ENCODE measurements at places on chromosomes 5 and 9. TPM values are rescaled to one million over a fixed set of nuclear protein-coding genes. Genes with fewer than 3 reads are reported as not detected.

Gene KIF24
- total RNA-seq, result 0.56 TPM

Gene NR5A1
- not detected for total RNA-seq

Gene C9orf152
- total RNA-seq, result 0.56 TPM

Gene C9orf50
- total RNA-seq, result not detected

Gene TAF11L5
- total RNA-seq, result not detected

Gene SLCO6A1
- total RNA-seq, result not detected

Gene LCNL1
- total RNA-seq, result not detected

Gene PTGES
- 2.2 TPM for total RNA-seq

DNA sequence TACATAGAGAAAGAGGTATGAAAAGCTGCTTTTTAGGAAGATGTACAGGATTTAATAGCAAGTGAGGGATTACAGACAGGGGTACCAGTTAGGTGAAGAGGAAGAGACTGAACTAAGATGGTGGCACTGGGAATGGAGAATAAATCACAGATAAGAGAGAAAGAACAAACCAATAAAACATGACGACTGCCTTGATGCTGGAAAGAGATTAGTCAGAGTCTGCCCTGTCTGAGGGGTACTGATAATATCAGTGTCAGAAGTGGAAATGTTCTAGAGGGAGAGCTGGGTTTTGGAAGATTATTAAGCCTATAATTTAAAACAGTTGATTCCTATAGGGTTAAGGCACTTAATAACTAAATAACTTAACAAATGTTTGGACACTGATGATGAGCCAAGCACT is 77.7 kb downstream of the NR2F1 start:
- DNase-seq, result no peak

DNA sequence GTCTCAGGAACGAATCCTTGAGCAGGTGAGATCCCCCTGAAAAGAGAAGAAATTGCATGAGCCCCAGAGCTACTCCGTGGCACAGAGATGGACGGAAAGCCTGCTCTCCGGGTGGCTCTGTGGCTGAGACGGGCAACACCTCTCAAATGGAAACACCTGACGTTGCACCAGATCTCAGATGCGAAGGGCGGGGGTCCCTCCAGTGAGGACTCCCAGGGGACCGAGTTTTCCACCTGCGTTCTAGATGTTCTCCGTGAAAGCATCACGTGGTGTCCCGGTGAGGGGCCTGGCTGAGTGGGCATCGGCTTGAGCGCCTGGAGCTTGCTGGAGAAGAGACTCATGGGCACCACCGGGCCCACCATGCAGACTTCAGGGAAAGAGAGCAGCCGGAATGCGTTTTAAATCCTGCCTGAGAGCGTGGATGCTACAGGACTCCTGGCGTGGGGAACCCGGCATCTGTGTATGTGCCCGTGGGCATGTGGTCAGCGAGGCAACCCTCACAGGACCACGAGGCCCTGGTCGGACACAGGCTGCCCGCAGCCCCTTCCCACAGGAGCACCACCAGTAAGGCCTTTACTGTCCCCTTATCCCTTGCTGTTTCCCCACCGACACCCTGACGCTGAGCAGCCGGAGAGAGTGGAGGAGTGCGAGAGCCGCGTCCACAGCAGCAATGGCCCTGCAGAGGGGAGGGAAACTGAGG is 378.4 kb upstream of the IRX4 start:
- DNase-seq, result no peak

DNA sequence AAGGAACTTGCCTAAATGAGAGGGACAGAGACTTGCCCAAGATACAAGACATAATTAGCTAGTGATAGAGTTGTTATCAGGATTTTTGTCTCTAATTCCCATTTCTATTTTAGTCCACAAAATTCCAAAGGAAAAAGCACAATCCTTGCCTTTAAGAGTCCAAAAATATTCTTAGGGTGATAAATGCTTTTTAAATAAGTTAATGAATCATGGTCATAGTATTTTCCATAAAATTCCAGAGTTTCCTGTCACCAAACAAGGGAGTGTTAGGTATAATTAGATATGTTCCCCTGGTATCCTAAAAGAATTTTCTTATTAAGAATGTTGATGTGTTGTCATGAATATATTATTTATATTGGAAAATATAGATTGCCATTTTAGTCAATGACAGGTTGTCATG is 21.8 kb upstream of the CEP72 start:
- DNase-seq, result no peak

- DNase-seq, result no peak
Measured at GRCh38 chr5:32692036-32692746, 18.9 kb upstream of the NPR3 start.

- DNase-seq, result no peak
Measured at GRCh38 chr5:167699432-167699831, 592.0 kb upstream of the WWC1 start.

- no peak for DNase-seq
Measured at GRCh38 chr9:134758949-134759607, 117.5 kb downstream of the COL5A1 start.

- DNase-seq, result no peak
Measured at GRCh38 chr5:71663191-71663969, 55.7 kb upstream of the CARTPT start.

DNA sequence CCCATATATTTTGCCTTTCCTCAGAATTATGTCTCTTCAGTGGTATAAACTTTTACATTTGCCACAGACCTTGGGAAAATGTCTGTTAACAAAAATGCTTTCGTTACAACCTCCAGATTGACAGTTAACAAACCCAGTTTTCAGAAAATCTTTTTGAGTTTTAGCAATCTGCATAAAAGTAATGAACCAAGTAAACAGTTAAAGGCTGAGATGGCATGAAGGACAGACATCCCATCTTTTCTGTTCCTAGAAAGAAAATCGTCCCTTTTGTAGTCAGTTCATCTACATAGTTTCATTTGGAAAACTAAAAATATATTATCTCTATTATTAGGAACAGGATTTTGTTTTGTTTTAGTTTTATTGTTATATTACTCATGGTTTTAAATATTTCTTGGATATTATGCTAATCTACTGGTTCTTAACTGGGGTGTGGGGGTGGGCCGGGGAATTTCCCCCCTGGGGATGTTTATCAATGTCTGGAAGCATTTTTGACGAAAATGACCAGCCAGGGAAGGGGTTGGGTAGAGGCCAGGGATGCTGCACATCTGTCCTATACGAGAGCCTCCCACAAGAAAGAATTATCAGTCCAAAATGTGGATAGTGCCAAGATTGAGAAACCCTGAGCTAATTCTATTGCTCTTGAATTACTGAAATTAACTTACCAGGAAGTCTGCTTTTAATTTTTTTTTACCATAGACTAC is 11.9 kb downstream of the FYB1 start:
- no peak for DNase-seq

- no peak for DNase-seq
Measured at GRCh38 chr5:107376546-107377276, 294.0 kb downstream of the EFNA5 start.

DNA sequence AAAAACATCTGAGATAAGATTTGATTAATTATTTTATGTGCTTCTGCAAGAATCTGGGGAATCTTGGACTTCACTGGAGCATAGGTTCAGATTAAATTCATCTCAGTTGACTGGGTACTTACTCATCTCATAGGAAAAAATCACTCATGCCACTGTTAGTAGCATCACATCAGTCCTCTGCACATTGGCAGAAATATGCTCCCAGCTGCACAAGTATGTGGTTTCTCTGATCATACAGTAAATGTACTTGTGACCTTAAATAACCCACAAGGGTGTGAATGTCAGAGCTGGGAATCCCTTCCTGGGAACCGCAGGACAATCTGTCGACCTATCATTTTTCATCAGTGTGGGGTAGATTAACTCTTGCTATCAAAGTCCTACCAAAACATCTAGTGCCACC is 203.7 kb upstream of the SLC24A2 start:
- no peak for DNase-seq

DNA sequence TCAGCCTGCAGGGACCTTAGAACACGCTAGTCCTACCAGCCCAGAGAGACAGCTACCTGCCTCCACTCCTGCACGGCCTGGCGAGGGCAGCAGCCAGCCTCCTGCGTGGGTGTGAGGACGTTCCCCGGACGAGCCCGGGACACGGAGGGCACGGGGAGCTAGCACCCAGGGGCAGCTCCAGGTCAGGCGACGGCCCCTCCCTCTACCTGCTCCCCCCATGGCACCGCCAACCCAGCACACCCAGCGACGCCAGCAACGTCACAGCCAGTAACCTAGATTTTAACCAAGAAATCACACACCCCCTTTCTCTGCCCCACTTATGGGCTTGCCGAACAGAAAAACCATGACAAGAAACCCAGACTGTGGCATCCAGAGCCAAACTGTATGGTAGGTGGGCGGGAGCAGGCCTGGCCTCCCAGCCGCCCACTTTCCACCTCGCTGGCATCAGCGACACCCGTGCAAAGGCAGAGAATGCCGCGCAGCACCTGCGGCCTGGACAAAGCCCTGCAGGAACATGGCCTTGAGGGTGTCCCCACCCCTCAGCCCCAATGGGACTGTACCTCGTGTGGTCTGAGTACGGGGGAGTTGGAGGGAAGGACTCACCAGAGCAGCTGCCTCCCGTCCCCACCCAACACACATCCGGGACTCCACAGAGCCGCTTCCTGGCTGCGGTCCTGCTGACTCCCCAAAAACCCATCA is 47.9 kb downstream of the NACC2 start:
- DNase-seq, result no peak

DNA sequence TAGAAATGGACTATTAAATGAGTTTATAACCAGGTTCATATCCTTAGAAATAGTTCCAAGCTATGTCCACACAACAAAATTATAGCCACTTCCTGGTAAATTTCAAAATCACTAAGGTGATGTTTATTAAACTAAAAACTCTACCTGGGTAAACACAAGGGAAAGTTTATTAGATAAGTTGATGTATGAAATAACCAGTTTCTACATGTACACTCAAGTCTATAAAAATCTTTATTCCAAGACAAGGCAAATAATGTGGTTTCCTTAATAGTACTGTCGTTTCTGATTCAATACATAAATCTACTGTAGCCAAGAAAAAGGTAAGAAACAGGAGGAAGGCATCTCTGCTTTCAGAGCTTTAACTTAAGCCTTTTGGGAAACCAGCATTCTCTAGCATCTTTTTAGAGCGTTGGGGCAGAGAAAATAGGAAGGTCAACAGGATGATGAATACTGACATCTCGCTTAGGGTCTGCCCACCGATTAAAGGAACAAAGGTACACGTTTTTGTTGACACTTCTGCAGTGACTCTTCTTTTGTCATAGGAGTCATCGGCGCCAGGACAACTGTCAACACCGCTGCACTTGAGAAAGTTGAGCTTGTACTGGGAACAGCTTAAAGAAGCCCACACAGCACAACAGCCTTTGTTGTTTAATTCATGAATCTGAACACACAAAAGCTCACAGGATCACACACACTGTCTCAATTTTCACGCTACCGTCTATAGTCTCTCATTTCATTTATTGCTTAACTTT is 513.6 kb downstream of the SLCO4C1 start:
- no peak for DNase-seq

DNA sequence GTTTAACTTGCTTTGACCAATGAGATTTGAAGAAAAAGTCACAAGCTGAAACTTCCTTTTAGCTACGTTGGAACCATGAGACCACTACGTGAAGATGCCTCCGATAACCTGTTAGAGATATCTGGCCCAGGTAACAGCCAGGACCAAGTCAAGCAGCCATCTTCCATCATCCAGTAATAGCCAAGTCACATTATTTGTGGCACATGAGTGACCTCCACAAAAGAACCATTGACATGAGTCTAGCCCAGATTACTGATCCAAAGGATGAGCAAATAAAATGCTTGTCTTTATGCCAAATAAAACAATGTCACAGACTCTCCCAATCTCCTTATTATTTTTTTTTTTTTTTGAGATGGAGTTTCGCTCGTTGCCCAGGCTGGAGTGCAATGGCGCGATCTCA is 1.6 kb downstream of the DEPDC1B start:
- no peak for DNase-seq

- DNase-seq, result no peak
Measured at GRCh38 chr5:178387856-178388190, 155.2 kb upstream of the PHYKPL start.

DNA sequence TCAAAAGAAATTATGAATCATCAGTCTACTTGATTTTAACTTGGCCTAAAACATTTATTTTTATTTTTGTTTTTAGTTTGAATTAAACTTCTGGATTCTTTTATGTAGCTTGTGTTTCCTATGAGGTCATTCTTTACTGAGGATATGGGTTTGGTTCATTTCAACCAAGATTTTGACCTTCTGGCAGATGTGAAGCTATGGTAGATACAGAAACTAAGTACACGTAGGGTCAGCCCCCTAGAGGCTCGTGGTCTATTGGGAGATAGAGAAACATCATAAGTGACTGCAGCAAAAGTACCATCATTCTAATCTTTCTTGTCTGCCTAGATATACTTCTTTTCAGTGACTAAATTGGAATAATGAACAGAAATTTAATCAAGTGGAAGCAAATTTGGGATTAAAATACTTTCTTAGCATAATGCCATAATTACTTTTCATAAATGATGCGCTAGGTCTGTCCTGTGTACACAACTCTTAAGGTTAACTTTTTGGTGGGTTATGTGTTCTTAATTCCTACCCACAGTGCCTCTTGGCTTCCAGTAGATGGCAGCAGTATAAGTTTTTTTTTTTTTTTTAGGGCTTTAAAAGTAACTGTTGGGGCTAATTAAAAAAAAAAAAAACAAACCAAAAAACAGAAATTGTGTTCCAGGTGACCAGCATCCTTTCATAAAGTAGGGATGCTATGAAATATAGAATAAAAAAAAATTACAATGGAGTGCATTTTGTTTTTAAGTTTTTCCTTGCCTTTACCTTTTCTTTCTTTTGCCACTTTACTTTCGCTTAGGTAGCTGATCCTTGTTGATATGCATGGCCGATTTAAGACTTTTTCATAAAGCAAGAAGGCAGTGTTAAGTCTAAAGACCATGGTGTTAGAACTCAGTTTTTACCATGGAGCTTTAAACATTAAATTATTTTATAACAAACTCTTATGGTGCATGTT is 49.9 kb downstream of the LRRTM2 start:
- DNase-seq, result no peak

DNA sequence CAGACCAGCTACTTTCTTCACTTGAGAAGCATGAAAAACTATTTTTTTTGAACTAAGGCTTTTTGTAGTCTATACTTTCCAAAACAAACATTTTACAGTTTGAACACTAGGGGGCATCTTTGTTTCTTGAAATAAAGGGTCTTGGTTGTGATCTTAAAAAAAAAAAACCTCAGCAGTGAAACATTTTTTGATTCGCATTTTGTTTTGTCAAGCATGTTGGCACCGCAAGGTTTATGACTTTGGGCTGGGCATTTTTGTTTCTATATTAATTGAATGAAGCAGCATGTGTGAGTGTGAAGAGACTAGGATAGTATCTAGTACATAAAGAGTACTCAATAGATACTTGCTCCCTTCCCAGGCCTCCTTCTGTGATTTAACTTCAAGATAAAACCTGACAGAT is 31.6 kb upstream of the ACOT12 start:
- no peak for DNase-seq

GRCh38 chr5:111070272-111071134 is 1.0 kb upstream of the TSLP start:
- DNase-seq, result no peak

DNA sequence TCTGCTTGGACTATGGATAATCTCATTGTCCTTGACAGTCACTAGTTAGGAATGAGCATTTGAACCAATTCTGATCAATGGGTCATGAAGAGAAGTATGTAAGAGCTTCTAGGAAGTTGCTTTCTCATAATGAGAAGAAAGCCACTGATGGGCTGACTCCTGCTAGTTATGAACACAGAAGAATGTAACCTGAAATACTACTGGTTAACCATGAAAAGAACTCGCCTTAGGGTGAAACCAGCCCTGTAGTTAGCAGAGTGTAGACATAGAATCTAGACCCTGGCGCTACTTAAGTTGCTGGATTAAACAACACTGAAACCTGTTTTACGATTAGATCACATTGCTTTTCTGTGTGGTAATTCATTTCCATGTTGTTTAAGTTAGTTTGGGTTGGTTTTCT is 26.6 kb downstream of the SLF1 start:
- DNase-seq, result no peak

- no peak for DNase-seq
Measured at GRCh38 chr9:68808338-68808890, 103.4 kb downstream of the PIP5K1B start.
